ENCODE measurements at places on chromosomes 11 and 22.

DNA sequence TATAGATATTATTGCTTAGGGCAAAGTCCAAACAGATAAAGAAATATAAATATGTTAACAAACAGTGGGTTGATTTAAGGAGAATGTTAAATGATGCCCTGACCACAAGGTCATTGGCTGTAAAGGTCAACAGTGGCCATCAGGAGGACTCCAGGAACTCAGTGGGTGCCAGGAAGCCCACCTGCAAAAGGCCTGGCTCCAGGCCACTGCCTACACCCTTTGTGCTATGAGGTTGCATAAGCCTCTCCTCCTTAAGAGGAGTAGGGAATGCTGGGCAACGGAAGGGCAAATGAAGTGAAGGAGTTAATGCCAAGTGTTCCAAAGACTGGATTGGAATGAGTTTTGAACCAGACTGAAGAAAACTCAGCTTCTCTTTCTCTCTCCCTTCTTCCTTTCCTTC is 73.3 kb upstream of the ALX4 start:
- no peak for DNase-seq

DNA sequence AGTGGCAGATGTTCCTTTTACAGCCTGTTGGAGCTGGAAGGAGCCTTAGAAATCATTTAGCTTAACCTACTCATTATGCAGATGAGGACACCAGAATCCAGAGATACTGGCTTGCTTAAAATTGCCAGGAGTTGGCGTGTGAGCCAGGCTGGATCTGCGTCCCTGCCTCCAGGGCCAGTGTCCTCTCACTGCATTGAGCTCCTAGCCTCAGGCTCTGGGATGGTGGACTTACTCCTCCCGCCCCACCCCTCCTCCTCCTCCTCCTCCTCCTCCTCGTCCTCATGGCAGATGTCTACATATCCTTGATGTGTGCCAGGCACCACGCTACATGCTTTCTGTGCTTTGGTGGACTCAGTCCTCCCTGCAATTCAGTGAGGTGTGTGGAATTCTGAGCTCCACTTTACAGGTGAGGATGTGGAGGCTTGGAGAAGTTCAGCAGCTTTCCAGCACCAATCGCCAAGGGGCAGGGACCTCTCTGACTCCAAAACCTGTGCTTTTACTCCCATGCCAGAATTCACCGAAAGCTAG is 24.1 kb downstream of the ADAMTS15 start:
- no peak for DNase-seq

DNA sequence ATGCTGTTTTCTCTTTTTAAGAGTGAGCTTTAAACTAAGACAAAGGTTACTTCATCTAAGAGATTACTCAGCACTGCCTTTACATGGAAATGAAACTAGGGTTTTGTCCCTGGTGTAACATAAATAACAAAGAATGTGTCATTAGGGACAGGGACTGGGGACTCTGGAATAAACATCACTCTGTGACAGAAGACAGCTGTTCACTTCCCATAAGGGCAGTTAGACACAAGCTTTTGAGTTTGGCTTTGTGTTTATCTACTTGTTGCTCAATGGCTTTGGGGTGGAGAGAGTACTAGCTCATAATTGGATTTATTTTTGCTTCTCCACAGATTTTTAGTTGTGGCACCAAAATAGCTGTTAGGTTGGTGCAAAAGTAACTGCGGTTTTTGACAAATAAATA is 154.5 kb downstream of the OR4C45 start:
- DNase-seq = no peak

- no peak for DNase-seq
Observed at GRCh38 chr11:78912778-78913177, 338.1 kb upstream of the NARS2 start.

DNA sequence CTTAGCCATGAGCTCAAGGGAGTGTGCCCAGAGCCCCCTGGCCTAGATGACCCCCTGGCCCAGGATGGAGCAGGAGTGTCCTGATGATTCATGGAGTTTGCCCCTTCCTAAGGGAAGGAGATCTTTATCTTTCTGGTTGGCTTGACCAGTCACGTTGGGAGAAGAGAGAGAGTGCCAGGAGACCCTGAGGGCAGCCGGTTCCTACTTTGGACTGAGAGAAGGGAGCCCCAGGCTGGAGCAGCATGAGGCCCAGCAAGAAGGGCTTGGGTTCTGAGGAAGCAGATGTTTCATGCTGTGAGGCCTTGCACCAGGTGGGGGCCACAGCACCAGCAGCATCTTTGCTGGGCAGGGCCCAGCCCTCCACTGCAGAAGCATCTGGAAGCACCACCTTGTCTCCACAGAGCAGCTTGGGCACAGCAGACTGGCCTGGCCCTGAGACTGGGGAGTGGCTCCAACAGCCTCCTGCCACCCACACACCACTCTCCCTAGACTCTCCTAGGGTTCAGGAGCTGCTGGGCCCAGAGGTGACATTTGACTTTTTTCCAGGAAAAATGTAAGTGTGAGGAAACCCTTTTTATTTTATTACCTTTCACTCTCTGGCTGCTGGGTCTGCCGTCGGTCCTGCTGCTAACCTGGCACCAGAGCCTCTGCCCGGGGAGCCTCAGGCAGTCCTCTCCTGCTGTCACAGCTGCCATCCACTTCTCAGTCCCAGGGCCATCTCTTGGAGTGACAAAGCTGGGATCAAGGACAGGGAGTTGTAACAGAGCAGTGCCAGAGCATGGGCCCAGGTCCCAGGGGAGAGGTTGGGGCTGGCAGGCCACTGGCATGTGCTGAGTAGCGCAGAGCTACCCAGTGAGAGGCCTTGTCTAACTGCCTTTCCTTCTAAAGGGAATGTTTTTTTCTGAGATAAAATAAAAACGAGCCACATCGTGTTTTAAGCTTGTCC is 14.3 kb downstream of the ADORA2A start:
- no peak for DNase-seq

DNA sequence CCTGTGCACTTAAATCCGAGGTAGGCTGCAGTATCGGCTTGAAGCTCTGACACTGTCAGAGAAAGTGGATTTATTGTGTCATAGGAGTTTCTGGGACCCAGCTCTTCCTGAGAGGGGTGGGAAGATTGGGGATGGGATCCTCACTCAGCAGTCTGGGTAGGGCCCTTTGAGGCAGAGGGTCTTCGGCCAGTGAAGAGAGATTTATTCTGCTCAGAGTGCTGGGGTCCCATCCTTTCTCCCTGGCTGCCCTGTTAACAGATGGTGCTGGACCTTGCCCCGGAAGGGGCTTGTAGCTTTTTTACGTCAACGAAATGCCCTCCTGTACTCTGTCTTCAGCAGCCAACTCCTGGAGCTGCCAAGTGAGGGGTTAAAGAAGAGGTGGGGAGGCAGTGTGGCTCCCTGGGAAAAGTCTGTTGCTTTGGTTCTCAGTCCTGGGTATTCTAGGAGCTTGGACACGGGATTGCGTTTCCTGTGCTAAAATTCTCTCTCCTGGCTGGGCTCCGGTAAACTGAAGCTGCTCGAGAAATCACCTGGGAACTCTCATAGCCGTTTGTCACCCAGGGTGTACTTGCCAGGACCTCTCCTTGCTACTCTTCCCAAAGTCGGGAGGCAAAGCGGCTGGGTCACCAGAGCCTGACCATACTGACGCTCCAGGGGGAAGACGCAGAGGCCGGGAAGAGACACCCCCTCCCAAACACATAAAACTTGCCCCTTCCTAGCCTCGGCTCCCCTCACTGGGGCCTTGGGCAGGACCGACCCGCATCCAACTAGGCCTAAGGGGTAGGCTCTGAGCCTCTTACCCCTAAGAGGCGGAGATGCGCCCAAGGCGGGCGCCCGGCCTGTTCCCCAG is 806 bp upstream of the SMDT1 start:
- DNase-seq = no peak

DNA sequence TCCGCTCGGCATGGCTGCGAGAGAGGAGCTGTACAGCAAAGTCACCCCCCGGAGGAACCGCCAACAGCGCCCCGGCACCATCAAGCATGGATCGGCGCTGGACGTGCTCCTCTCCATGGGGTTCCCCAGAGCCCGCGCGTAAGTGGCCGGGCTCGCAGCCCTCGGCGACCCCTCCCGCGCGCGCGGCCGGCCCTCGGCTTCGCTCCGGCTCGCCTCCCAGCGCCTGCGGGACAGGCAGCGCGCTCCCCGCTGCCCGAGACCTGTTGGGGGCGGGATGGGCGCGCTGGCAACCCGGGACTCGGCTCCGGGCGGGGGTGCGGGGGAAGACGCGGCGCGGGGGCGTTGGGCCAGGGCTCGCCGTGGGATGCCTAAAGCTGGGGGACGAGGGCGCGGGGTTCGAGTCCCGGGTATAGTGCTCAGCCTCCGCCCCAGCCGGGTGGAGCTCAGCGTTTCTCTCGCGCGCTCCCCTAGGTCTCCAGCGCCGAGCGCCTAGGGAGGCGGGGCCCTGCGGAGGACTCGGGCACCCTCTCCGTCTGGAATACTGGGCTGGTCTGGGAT is 630 bp downstream of the UBASH3B start:
- DNase-seq = no peak

- DNase-seq = no peak
Observed at GRCh38 chr11:35087648-35088047, 51.3 kb upstream of the CD44 start.

DNA sequence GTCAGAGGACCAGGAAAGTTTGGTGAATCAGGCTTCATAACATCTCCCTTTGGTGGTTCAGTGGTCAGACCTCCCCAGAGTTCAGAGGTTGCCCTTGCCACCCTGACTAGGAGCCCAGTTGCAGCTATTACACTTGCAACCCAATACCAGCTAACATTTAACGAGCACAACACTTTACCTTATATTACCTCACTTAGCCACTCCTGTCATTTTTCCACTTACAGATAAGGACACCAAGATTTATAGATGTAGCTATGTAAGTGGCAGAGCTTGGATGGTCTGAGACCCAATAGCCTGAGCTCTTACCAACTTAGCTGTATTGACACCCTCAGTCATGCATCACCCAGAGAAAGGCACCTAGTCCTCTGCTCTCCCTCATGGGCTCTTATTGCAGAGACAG is 234.7 kb downstream of the INSC start:
- DNase-seq = no peak

GRCh38 chr22:44847380-44847779 is 95.0 kb downstream of the ARHGAP8 start:
- no peak for DNase-seq

GRCh38 chr11:21511835-21512440 is 680.9 kb upstream of the ANO5 start:
- DNase-seq = no peak

GRCh38 chr11:103581760-103582159 is 454.7 kb upstream of the DDI1 start:
- no peak for DNase-seq

- DNase-seq = no peak
Observed at GRCh38 chr11:46222490-46223251, 54.8 kb upstream of the CREB3L1 start.

GRCh38 chr11:17541330-17541885 is 2.8 kb downstream of the USH1C start:
- no peak for DNase-seq

DNA sequence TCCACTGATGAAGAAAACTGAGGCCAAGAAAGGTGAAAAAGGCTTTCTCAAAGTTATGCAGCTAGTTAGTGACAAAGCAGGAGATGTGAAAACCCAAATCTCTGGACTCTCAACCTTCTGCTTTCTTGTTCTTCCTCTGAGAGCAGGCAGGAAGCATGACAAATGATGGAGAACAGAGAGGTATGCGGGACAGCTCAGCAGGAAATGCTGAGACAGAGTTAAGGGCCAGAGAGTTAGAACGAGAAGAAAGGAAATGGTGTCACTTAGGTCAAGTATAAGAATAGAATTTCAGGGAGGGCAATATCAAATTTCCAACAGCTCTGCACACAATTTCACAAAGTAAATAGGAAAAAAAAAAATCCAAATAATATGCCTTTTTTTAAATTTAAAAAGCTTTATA is 67.6 kb upstream of the ARHGAP42 start:
- no peak for DNase-seq

DNA sequence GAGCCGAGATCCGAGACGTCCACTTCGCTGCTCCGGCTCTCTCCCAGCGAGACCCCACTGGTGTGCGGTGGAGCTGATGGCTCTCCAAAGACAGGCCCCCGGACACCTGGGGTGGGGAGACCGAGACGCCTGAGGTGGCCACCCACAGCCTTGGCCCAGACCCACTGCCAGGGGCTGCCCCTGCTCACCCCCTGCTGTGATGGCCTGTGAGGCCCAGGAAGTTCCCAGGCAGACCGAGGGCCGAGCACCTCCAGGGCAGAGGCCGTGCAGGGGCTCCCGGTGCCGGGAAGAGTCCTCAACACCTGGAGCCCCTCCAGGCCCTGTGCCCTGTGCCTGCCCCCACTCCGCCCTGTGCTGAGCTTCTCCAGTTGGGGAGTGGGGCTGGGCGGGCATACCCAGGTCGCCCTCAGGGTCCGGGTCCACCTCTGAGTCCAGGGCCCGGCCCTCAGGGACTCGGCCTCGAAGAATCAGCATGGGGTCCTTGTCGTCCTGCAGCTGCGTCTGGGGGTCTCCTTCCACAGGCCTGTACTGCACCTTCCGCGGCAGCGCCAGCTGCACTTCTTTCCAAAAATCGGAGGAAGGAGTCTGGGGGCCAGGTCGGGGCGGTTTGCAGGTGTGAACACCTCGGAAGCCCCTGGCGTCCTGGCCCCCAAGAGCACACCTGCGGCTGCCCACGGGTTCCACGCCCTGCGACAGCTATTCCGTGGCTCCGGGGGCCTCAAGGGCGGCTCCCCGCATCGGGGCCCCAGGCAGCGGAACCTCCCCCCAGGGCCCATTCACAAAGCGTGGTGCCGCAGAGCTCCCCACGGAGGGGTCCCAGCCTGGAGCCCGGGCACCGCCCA is 8.6 kb downstream of the SIGIRR start:
- no peak for DNase-seq

DNA sequence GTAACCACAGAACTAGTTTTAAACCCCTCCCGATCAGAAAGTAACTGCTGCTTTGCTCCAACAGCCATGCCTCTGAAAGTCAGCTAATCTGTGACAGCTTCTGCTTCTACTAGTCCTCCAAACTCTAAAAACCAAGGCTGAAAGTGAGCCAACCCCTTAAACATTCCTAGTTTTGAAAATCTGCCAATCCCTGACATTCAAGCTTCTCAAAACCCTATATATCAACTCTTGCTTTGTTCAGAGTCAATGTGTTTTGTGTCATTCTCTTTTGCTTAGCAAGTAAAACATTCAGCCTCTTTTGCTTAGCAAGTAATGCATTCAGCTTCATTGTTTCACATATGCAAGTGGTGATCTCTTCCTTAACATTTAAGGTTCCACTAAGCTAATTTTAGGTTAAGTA is 56.9 kb downstream of the ATG16L2 start:
- no peak for DNase-seq

DNA sequence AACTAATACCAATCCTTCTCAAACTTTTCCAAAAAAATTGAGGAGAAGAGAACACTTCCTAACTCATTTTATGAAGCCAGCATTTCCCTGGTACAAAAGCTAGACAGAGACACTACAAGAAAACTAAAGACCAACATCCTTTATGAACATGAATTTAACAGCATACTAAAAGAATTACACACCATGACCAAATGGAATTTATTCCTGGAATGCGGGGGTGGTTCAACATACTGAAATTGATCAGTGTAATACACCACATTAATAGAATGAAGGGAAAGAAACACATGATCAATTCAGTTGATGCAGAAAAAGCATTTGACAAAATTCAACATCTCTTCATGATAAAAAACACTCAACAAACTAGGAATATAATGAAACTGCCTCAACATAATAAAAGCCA is 148.1 kb downstream of the WNT7B start:
- DNase-seq = no peak
